ENCODE measurements at places on chromosomes 3 and 15. TPM values are rescaled to one million over a fixed set of nuclear protein-coding genes. Genes with fewer than 3 reads are reported as not detected.

The MITF gene
- 13.5 TPM for total RNA-seq

DNA sequence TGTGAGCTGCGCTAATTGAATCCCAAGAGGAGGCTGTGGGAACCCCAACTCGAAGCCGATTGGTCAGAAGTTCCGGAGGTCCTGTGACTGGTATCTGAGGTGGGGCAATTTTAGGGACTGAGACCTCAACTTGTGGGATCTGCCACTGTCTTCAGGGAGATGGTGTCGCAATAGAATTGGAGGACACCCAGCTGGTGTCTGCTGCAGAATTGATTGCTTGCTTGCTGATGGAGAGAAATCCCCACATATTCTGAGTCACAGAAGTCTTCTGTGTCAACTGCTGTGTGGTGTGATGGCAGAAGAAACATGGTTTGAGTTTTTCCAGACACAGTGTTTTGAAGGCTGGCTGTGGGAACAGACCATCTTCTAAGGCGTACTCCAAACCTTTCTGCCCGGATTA, 99.7 kb upstream of the PLXNA1 start:
- DNase-seq = peak; percentile 69

GRCh38 chr3:128179484-128179819, 26.2 kb downstream of the EEFSEC start:
- no peak for DNase-seq

DNA sequence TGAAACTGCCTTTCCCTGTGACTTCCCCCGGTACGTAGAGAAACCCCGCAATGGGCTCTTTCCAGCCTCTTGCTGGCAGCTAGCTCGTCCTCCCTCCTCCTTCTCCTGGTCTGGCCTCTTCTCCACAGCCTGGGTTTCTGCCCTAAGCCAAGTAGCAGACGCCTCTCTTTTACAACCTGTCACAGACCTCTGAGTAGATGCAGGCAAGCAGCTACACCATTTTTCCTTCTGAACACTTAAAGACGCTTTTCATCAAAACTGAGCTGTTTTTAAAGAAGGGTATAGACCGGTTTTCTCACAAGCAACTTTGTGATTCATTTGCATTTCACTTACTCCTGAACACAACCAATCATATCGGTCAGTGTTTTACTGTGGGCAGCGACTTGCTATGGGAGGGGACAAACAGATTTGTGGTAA, 32.0 kb downstream of the ADAMTSL3 start:
- peak; percentile 30 for DNase-seq

- no peak for DNase-seq
Measured at GRCh38 chr15:101151288-101151687, 100.6 kb downstream of the CHSY1 start.

DNA sequence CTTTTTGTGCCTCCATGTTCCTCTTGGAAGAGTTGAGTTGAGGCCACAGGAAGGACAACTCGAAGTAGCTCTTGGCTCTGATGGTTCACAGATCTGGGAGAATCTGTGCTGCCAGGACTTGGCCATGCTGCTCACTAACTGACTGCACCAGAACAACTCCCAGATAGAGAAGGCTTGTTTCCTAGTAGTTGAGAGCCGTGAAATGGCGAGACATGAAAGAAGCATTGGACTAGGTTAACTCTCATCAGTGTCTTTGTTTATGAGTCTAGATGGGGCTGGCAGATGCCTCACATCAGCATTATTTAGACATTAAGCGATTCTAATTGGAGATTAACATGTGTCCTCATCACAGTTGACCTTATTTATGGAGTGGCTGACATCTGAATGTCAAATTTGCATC, 92.9 kb upstream of the AGBL1 start:
- DNase-seq = no peak

DNA sequence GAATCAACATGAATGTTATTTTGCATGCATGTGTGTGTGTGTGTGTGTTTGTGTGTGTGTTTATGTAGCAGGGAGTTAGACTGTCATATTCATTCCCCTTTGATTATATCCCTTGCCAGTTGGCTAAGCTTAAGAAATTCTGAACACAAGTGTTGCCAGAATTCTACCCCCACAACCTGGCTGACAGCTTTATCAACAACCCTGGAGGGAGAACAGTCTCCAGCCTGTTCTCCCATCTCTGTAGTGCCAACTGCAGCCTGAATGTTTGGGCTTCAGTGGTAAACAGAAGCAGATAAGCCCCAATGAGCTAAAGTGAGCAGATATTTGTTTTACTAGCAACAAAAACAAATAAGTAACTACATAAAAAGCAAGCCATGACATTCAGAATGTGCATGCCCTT, 162.6 kb upstream of the ABI3BP start:
- no peak for DNase-seq

The ESYT3 gene
- total RNA-seq = under 0.01 TPM

DNA sequence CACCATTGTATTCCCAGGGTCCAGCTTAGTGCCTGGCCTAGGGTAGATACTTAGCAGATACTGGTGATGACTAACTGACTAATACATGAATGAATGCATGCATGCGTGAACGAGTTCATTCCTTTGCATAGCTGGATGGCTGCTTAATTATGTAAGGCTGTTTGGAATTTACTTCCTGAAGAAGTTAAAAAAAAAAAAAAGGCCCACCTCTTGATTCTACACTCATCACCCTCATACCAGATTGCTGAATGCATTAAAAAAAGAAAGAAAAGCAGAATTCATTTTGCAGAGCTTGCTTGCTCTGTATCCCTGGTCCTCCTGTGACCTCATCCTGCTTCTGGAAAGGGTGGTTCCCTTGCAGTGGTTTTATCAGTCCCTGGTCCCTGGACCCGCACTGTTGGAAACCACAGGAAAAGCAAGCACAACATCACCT, 277.6 kb upstream of the CFAP20DC start:
- DNase-seq = peak; percentile 20

The PRSS50 gene
- total RNA-seq = not detected

DNA sequence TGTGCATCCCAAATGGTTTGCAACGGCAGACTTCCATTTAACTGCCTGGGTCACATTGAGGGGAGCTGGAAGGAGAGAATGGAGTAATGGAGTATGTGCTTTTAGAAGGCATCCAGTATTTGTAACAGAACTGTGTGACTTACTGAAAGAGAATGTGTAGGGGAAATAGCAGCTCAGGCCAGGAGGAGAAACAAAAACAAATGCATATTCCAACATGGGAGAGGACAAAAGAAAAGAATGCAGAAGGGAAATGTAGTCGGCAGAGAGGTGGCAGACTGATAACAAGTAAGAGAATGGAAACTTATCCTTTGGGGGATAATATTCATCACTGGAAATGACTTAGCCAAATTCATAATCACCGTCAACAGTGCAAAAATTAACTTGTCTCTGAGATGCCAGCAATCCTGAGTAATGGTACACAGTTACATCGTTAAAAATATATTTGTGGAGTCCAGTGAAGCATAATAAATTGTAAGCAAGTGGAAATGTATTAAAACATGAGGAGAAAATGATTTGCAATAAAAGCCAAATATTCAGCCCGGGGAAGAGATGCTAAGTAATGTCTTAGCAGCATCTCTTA, 294.9 kb upstream of the SGO1 start:
- DNase-seq = peak; percentile 2

- DNase-seq = peak; percentile 58
Measured at GRCh38 chr15:74635228-74635627, 19.6 kb downstream of the CLK3 start.

GRCh38 chr3:115071601-115072000, 75.5 kb downstream of the ZBTB20 start:
- DNase-seq = peak; percentile 64

The IGDCC3 gene
- total RNA-seq = under 0.01 TPM

GRCh38 chr3:71389911-71390573, 193.5 kb downstream of the FOXP1 start:
- DNase-seq = no peak

- DNase-seq = no peak
Measured at GRCh38 chr15:47349179-47349578, 368.1 kb upstream of the SEMA6D start.

GRCh38 chr3:146638718-146639117, 33.6 kb upstream of the PLSCR5 start:
- DNase-seq = no peak

DNA sequence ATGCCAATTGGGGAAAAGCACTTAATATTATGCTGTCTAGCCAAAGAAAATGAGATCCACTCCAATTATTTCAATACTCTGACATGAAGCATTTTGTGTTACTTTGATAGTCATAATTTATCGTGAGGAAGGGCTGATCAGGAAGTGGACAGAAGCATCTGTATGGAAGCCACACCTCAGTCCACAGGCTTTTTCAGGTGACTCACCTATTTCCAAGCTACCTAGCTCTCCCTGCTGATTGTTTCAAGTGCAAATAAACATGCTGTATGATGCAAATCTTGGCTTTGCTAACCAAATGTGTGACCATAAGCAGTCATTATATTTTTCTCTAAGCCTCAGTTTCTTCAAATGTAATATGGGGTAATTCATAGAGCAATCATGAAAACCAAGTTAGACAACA, 30.8 kb upstream of the CPB1 start:
- no peak for DNase-seq

- DNase-seq = no peak
Measured at GRCh38 chr3:125002414-125003368, 53.1 kb downstream of the HEG1 start.

The NEK11 gene
- 7.7 TPM for total RNA-seq

DNA sequence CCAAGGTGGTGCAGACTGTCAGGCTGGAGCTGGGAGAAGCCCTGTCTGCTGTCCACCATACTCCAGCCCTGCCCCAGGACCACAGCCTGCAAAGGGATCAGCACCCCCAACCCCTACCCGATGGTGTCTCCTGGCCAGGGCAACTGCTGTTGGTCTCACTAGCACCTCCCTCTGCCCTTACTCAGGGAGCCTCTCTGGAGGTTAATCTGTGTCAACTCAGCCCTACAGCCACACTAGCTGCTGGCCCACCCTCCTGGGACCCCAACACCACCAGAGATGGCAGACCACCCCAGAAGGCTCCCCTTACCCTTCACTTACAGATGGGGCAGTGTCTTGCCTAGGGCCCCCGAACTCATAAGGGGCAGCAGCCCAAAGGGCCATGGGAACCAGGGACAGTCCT, 65.2 kb downstream of the TLE3 start:
- no peak for DNase-seq

All from fibroblast of villous mesenchyme (primary cell).